ENCODE measurements at places on chromosomes 5 and 9.

DNA sequence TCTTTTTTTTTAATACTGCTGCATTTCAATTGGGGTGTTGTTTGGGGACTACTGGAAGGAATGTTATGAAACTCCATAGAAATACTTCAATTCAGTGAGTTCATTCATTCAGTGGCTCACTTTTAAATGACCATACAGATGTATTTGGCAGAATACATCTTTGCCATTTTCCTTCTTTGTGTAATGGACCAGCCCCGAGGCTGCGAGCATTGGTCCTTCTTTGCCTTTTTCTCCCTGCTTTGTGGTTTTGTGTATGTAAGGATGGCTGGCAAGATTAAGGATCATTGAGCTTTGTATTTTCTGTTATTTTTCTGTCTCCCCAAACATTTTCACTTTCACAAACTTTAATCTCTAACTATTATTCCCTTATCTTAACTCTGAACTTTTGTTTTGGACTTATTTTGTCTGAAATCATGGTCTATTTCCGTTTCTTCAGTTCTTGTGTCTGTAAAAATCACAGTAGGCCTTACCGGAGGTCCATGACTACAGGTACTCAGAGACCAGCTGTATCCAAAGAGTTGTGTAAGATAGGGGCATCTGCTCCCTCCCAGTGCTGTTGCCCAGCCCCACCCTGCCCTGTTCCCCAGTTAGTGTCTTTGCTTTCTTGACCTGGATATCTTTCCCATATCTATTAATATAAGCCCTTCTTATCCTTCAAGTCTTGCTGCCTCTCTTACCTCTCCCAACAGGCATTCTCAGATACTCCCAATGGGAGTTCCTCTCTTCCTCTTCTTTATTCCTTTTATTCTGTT, 154.3 kb upstream of the DMRT1 start:
- DNase-seq = no peak

- peak; percentile 58 for DNase-seq
Measured at GRCh38 chr9:87324613-87325194, 173.0 kb upstream of the DAPK1 start.

GRCh38 chr5:859391-859790, 8.6 kb upstream of the ZDHHC11 start:
- no peak for DNase-seq

DNA sequence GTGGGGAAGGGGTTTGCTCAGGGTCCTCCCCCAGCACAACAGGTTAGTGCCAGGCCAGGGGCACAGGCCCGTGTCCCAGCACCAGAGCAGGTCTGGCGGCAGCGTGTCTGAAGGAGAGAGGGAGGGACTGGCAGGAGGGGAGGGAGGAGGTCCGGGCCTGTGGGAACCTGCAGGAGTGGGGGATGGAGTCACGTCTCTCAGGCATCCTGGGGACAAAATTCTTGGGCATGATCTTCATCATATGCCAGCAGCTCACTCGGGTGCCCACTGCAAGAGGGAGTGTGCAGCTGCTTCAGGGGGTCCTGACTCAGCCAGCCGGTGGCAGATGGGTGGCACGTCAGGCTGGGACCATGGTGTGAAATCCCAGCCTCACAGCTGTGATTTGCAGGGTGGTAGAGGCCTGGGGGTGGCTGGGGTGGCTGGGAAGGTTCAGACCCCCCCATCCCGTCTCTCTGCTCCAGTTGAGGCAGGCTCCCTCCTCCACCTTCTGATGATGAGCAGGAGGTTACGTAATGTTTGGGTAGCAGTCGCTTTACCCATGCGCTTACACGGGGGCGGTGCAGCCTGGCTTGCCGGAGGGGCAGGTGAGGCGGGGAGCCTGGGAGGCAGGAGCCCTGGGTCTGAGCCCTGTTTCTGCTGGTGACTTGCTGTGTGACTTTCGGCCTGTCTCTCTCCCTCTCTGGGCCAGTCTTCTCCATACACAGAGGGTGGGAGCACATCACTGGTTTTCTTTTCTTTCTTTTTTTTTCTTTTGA, 40.5 kb downstream of the NCS1 start:
- DNase-seq = no peak

Data from H7 (cell line).